Hematopoietic multipotent progenitor cell treated with erythropoietin and hydrocortisone succinate and interleukin-3 and kit ligand, for 6 days (in vitro differentiated cells): ENCODE measurements at places on chromosomes 5 and 9.

DNA sequence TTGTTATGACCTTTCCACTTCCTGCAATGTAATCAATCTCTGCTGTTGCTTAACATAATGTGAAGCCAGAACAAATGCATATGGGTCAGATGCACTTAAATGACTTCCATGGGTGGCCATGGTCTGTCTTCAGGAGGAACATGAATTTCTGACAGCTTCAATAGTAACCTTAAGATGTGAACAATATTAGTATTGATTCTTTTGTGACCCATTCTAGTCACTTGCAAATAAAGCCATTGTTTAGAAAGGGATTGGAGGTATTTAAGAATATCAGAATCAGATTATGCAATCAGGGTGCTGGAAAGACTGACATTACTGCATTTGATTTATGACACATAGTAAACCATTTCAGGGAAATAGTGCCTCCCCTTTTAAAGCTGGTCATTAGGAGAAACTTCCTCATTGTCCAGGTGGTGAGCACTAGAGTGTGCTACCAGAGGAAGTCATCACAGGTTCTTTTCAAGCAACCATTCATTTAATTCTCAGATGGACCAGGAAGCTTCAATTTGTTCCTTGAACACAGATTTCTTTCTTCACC lies 32.1 kb downstream of the GRIN3A start:
- DNase-seq: peak; percentile 8

- no peak for DNase-seq
Observed at GRCh38 chr9:3846573-3846972, 320.8 kb upstream of the RFX3 start.

DNA sequence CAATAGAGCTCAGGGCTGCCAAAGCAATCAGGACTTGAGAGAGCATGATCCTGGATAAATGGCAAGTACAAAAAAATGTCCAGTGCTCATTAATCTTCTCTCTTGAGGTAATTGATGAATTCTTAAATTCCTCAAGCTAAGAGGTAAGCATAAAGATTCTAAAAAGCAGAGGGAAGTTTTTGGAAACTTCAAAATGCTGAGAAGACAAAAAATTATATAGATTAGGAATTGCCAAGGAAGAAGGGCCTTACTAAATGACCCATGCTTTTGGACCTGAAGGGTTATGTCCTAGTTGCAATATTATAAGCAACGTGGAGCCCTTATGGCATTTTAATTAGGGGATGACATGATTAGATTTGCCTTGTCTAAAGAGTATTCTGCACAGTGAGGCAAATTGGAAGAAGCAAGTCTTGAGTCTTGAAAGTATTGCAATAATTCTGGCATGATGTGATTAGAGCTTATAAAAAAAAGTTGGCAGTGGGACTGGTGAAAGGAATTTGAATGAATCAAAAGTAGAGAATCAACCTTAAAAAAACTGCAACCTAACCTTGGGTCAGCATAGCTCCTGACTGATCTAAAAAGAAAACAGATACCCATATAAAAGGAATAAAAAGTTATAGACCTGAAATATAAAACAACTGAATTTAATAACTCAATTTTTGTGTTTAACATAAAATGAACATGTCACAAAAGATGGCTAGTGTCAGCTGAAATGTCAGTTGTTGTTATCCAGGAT lies 323.8 kb upstream of the ARRDC3 start:
- DNase-seq: no peak

DNA sequence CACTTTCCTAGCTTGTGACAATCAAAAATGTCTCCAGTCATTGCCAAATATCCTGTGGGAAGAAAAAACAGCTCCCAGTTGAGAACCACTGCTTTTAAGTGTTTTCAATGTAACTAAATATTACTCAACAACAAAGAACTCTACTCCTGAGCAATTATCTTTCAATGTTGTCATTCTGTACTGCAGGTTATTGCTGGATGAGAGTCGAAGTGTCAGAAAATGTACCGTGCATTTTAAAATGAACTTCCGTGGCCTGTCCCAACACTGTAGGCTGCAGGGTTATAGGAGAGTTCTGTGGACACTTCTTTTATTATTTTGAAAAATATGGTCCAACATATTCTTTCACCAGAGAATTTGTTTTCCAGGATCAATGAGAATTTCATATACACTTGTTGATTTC lies 34.8 kb upstream of the AGXT2 start:
- DNase-seq: no peak

DNA sequence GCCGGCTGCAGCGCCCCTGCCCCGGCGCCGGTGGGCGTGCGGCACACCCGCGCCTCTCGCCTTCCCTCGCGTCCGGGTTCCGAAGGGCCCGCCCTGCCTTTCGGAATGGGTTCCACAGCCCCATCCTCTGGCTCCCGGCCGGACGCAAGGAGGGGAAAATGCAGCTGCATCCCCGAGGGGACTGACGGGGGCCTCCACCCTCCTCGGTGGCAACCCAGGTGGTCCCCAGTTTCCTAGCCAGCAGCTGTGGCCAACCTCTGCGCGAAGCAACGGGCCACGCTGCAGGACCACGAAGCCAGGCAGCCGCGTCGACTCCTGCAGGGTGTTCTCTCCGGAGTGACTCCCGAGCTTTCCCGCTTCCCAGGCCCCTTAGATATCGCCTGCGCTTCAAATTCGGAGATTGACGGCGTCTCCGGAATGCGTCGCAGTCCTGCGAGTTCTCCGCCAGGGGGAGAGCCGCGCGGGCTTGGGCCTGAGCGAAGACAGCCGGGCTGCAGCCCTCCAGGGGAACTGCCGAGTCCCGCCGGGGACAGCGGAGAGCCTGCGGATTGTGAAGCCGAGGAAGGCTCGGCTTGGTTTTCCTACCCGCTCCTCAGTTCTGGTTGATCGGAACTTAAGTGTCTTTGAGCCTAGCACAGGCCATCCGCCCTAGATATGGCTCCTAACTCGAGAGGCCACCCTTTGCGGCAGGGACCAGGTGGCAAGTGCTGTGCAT lies 582 bp upstream of the APBA1 start:
- peak; percentile 88 for DNase-seq

DNA sequence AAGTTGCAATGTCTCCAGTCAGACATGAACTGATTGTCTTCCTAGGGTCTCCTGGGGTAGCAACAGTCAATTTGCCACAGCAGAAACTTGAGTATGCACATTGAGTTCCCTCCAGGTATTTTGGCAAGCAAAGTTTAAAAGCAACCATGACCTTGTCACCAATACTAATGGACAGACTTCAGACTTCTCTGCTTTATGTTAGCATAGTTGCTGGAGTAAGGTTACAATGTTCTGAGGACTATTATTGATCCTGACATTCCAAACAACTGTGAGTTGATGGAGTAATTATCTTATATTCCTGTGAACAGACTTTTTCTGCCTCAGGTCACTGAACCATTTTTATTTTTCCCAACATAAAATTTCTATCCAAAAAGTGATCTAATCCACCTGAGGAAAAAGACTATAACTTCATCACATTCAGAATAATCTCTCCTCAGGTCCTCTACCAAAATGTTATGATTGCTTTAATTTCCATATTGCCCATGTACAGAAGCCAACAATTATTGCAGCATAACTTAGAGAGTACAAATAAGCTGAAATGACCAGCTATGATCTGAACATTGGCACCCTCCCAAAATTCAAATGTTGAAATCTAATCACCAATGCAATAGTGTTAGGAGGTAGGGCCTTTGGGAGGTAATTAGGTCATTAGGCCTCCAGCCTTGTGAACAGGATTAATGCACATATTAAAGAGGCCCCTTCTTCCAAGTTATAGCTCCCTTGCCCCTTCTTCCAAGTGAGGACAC lies 228.3 kb downstream of the PDE4D start:
- DNase-seq: peak; percentile 20

- DNase-seq: no peak
Observed at GRCh38 chr5:164560216-164560615, 1054.8 kb downstream of the MAT2B start.

- DNase-seq: no peak
Observed at GRCh38 chr9:38112049-38112448, 43.0 kb upstream of the SHB start.

DNA sequence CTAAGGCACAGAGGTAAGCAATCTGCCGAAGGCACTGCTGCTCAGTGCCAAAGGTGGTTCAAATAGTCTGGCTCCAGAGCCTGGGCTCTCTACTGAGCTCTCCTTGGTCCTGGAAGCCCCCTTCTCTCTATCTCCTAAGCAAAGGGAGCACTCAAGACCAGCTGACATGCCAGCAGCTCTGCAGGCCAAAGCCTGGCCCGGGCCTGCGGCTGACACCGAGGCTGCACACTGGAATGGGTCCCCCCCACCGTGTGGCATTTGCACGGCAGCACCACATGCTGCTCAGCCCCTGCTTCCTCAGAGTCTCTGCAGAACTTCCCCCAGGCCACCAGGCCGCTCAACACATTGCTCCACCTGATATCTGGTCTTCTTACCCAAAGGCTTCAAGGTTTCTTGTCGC lies 57.8 kb upstream of the GOLPH3 start:
- peak; percentile 30 for DNase-seq

DNA sequence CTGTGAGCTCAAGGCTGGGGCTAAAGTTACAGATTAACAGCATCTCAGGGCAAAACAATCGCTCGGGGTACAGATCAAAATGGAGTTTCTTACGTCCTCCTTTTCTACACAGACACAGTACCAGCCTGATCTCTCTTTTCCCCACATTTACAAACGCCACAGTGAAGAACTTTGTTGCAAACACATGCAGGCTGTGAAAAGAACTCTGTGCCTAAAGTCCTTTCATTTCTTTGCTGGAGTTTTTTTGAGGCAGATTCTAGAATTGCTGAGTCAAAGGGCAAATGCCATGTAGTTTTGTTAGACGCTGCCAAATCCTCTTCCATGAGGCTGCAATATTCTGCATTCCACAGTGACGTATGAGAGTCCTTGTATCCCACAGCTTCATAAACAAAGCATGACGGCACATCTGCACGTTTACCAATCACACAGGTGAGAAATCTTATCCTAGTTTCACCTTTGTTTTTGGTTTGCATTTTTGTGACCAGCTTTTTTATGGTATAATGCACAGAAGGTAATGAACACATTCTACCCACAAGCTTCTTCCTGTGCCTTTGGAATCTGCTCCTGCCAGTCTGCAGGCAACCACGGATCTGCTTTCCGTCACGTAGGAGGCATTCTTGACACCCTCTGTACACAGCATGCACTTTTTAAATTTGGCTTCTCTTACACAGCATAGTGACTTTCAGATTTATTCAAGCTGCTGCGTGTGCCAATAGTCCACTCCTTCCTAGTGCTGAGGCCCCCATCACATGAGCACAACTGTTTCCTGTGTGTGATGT lies 44.6 kb upstream of the LPCAT1 start:
- DNase-seq: no peak

GRCh38 chr5:111853748-111854147 lies 96.8 kb upstream of the NREP start:
- no peak for DNase-seq

DNA sequence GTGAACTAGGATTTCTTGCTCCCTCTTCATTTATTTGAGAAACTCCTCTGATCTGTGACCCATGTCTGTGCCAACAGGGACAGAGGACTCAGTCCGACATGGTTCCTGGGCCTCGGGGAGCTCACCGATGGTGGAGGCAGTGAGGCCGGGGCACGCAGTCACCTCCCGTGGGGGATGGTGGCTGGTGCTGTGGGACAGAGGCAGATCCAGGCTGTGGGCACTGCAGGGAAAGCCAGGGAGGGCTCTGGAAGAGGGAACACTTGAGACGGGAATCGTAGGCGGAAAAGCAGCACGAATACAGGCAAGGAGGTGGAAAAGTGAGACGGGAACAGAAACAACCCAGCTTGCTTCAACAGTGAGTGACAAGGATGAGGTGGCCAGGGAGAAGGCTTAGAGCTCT lies 127.8 kb downstream of the GABBR2 start:
- no peak for DNase-seq
